ENCODE measurements at places on chromosomes 6 and 20.

DNA sequence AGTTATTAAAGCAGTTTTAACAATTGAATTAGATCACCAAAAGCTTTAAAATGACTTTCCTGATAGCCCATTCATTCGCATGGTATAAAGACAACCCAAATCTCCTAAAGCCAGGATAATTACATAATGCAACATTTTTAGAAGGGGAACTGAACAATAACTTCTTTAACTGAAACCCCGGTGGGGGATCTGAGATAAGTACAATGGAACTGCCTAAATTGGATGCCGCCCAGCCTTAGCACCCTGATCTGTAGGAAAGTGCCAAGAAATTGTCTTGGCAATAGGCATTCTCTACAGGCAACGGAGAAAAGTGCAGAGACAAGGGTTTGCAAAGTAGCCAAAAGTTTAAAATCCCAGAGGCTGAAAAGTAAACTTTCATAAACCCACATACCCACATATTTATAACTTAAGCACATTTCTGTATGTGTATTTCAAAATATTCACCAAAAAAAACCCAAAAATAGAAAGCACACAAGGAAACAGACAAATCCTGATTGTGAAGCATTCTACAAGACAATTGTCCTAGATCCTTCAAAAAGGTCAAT lies 98.8 kb upstream of the BEND6 start:
- no peak for DNase-seq

DNA sequence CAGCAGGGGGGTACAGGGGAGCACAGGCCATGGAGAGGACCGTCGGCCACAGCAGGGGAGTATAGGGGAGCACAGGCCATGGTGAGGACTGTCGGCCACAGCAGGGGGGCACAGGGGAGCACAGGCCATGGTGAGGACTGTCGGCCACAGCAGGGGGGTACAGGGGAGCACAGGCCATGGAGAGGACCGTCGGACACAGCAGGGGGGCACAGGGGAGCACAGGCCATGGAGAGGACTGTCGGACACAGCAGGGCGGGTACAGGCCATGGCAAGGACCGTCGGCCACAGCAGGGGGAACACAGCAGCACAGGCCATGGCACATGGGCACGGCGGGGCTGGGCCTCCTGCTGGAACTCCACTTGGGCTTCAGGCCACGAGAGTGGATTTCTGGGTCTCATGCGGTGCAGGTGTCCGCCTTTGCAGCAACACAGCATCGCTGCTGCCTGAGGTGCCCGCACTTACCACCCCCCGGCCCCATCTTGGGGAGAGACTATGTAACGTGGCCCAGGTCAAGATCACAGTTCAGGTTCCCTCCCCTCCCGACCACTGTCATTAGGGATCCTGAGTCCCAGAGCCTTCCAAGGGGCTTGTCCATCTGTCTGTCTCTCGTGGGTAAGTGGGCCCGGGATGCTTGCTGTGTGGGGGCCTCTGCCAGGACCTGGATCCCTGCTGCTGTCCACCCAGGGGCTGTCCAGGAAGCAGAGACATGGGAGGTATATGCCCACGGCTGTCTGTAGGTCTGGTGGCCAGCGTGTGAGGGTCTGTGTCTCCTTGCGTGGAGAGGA lies 2.5 kb downstream of the NPBWR2 start:
- DNase-seq: no peak

GRCh38 chr6:22765015-22765414 lies 195.6 kb downstream of the HDGFL1 start:
- no peak for DNase-seq

- no peak for DNase-seq
These were observed 179.3 kb downstream of the MTHFD1L start for GRCh38 chr6:151044465-151045441.

GRCh38 chr6:13357551-13358075 lies 29.3 kb upstream of the TBC1D7 start:
- DNase-seq: no peak

- no peak for DNase-seq
These were observed 66.0 kb upstream of the UTRN start for GRCh38 chr6:144219056-144219685.

GRCh38 chr6:138673346-138674014 lies 100.1 kb upstream of the CCDC28A start:
- no peak for DNase-seq

DNA sequence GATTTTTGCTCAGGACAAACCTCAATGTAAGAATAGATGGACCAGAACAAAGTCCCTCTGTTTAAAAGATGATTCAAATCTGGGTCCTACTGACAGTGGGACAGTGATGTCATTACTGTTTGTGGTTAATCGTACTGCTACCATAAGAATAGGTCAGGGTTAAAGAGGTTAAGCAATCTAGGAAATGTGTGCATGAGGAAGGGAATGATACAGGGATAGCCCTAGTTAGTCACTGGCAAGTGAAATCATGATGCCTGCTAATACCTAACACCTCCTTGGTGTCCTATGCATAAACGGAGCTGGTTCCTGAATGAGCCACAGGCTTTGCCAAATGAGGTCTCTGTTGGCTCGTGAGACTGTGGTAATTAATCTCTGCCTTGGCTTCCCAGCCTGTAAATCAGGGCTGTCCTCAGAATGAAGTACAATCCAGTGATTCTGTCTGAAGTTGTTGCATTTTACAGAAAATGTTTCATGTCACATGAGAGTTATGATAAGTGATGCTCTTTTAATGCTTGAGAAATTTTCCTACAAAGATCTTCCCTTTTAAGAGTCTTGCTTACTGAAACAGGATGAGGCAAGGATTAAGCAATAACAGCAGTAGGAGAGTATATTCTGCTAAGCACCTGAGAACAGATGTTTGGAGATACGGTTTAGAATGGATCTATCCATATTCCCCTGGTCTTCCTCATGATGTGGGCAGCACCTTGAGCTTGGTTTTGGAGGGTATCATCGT lies 3.8 kb downstream of the MEP1A start:
- DNase-seq: no peak

GRCh38 chr6:21198032-21198640 lies 395.4 kb upstream of the SOX4 start:
- DNase-seq: no peak

GRCh38 chr6:39076623-39077535 lies 28.3 kb downstream of the GLP1R start:
- DNase-seq: no peak

DNA sequence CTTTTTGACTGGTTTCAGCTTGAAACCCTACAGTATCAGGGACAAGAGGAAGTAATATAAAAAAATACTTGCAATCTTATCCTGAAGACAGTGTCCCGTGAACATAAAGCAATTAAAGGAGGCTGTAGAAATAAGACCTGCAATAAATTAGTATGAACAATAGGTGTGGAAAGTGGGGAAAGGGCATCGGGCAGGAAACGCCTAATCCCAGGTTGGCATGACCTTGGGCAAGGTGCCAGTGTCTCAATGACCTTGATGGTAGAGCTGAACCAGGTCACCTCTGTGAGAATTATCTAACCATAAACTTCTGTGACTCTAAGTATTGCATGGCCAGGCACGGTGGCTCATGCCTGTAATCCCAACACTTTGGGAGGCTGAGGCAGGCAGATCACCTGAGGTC lies 115.2 kb downstream of the LY86 start:
- DNase-seq: no peak

DNA sequence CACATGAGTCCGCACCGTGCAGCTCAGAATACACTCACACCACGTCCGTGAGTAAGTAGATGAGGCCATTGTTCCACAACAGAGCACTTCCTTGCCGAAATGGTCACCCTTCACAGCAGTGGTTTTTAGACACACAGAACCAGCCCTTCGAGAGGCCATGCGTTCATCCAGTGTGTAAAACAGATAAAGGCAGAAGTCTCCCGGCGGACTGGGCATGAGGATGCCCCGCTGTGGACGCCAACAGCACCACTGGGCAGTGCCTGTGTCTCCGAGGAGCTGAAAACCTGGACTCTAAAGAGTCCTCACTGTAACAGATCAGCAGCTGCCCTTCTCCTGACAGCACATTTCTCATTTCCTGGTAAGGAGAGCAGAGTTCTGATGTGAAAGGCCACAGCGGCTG lies 75.2 kb downstream of the WDR27 start:
- DNase-seq: no peak

Measured in NCI-H1436 treated with DMSO at 0.1 percent for 48 hours (cell line).